Posterior vena cava (tissue), 2 donors: ENCODE measurements at places on chromosomes 7 and 10. TPM values are rescaled to one million over a fixed set of nuclear protein-coding genes. Genes with fewer than 3 reads are reported as not detected.
A peak's percentile ranks its signal among the peaks of the same experiment; 100 is the strongest.

- no peak for DNase-seq
Measured at GRCh38 chr10:15300697-15301096, 70.4 kb downstream of the FAM171A1 start.

DNA sequence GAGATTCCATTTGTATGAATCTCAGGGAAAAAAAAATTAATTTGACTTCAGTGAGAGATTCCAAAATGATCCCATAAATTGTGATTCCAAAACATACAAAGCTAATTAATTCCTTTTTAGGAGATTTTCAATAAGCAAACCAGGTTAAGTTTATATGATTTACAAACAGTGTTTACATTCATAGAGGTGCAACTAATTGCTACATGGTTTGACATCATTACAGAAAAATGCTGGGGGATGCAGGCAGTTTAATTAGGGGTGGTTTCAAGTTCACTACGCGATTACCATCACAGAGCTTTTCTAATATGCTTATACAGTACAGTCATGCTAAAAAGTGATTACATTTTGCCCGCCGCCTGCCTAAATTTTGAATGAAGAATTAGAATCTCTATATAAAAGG, 143.2 kb upstream of the MGMT start:
- no peak for DNase-seq

DNA sequence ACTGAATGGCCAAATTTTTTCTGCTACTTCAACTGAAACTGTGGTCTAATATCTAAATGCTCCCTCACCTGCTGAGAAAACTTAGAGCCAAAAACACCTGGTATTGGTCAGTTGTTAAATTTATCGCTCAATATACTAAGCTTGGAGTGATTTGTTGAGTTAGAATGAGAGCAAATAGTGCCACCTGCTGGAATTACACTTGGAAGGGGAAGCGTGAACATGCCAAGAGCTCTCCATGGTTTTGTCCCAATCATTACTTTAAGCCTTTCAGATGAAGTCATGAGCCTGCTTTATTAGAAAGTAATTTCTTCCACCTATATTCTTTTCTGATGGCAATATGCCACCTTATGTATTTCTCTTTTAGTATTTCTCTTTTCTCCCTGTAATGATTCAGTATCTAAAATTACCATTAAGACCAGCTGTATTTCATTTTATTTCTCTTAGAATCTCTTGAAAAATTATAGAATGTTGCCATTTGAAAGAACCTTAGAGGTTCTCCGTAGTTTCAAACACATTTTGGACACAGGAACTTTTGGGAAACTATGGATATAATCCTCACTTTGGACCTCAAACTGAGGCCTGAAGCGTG, 447.8 kb upstream of the C7orf33 start:
- no peak for DNase-seq

GRCh38 chr7:134710511-134710853, 63.8 kb downstream of the BPGM start:
- no peak for DNase-seq

GRCh38 chr10:128062331-128062880, 63.8 kb downstream of the MKI67 start:
- no peak for DNase-seq

DNA sequence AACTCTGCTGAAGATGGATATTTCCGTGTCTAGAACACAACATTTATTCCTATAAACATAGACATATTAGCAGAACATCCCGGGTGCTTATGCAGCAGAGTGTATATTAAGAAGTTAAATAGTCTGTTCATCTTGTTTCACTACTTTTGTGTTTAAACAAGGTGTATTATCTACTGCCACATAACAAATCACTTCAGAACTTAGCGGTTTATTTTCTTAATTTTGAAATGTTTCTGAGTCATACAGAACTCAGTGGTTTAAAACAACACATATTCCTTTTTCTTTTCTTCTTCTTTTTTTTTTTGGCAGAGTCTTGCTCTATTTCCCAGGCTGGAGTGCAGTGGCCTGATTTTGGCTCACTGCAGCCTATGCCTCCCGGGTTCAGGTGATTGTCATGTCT, 25.8 kb downstream of the DENND10 start:
- DNase-seq: no peak

GRCh38 chr10:132200344-132201110, 13.8 kb downstream of the DPYSL4 start:
- no peak for DNase-seq

DNA sequence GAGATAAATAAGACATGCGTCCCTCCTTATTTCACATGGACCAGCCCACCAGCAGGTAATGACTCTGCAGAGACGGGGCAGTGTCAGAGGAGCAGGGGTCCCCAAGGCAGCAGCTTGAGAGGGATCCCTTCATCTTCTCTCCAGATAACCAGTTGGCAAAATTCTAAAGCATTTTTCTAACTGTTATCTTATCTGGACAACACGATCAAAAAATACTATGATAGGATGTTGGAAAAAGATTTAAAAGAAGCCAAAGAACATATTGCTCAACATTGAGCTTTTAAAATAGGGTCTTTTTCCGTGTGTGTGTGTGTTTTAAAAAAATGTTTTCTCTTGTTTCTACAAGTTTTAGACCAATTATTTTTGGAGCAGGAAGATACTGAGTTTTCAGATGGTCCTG, 641.2 kb downstream of the SDK1 start:
- no peak for DNase-seq

DNA sequence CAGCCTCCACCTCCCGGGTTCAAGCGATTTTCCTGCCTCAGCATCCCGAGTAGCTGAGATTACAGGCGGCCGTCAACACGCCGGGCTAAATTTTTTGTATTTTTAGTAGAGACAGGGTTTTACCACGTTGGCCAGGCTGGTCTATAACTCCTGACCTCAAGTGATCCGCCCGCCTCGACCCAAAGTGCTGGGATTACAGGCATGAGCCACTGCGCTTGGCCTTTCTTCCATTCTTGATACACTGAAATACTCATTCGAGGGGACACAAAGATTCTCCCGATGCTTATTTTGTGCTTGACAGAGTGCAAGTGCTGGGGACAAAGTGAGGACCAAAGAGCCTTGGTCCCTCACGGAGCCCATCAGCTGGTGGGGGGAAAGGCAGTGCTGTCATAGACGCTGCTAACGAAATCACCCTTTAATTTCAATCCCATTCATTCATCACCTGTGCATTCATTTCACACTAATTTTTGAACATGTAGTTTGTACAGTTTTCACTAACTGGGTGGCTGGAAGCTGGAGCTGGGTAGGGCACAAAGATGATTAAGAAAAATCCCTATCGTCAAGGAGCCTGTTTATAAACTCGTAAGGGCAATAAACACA, 621 bp upstream of the FAM133B start:
- no peak for DNase-seq

DNA sequence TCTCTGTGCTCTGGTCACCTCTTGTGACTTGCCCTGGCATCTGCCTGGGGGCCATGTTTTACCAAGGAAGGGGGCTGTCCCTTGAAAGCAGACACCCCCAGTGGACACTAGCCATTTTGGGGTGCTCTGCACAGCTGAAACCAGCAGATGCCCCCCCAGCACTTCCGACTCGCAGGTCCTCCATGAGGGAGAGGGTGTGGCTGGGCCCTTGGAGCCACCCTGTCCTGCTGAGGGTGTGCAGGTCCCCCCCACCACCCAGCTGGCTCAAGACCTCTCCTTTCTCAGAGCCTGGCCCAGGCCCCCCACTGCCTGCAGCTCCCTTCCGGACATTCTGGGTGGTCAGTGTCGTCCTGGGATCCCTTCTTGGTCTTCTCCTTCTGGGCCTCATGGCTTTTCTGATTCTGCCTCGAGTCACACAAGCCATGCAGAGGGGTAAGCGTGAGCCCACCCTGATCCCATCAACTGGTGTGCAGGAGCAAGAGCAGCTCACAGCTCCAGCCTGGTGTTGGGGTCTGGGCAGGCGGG, 12.3 kb downstream of the SCART1 start:
- peak; percentile 51 for DNase-seq

- DNase-seq: no peak
Measured at GRCh38 chr7:107185716-107186115, 16.9 kb downstream of the HBP1 start.

- DNase-seq: no peak
Measured at GRCh38 chr7:32216759-32217158, 146.6 kb upstream of the PDE1C start.

GRCh38 chr7:77458786-77459185, 42.6 kb upstream of the GSAP start:
- DNase-seq: no peak

DNA sequence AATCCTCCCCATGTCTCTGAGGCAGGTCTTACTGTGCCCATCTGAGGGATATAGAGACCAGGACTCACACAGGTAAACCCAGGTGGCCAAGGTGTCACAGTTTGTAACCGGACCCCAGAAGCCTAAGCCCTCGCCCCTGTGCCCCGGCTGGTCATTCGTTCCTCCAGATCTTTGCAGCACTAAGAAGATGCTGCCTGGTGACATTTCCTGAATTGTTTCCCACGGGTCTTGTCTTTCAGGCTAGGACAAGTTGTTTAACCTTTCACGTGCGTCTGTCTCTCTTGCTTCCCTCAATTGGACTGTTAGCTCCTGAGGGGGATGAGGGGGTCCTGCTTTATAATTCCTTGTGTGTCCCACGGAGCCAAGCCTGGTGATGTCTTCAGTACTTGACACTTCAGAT, 158.0 kb downstream of the KCNMA1 start:
- DNase-seq: no peak

GRCh38 chr7:135335628-135336139, 102.0 kb downstream of the STRA8 start:
- DNase-seq: no peak

DNA sequence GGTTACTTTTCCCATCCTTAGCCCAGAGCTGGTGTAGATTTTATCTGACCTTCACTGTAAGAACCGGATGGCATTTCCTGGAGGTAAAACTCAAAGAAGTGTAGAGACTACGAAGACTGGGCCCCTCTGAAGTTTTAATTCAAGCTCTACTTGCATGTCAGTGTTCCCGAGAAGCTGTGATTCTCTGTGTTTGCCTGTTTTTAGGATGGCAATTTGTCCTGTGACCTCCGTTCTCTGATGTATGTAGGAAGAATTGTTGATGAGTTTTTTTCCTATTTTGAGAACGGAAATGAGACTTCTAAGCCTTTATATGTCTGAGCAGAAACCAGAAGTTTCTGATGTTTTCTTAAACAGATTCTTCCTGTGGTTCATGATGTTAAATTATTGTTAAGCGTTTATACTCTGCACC, 94.1 kb downstream of the CDCA7L start:
- DNase-seq: no peak

- DNase-seq: peak; percentile 79
Measured at GRCh38 chr10:58477122-58477521, 35.5 kb upstream of the BICC1 start.

- DNase-seq: no peak
Measured at GRCh38 chr10:119827430-119827829, 45.2 kb downstream of the MCMBP start.

GRCh38 chr7:44631458-44632115, 25.2 kb downstream of the OGDH start:
- DNase-seq: no peak

DNA sequence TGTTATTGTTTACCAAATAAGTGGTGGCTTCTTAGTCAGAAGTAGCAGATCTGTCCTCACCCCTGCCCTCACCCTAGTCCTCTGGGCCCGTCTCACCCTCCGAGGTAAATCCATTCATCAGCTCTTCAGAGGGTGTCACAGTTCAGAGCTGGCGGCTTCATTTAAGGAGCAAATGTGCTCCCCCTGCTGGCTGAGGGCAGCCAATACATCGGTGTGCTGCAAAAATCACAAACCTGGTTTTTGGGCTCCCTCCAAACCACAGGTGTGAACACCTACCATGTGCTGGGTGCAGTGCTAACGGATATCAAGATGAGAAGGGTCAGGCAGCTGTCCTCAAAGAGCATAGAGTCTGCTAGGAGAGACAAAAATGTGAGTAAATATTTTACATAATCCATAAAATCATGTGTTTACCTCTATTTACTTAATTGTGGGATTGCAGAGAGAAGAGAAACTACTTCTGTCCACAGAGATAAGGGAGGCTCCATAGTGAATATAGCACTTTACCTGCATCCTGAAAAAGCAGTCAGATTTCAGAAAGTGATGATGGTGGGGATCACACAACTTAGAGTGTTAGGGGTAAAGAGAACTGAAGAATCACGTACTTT, 15.5 kb upstream of the CRTAC1 start:
- DNase-seq: no peak

DNA sequence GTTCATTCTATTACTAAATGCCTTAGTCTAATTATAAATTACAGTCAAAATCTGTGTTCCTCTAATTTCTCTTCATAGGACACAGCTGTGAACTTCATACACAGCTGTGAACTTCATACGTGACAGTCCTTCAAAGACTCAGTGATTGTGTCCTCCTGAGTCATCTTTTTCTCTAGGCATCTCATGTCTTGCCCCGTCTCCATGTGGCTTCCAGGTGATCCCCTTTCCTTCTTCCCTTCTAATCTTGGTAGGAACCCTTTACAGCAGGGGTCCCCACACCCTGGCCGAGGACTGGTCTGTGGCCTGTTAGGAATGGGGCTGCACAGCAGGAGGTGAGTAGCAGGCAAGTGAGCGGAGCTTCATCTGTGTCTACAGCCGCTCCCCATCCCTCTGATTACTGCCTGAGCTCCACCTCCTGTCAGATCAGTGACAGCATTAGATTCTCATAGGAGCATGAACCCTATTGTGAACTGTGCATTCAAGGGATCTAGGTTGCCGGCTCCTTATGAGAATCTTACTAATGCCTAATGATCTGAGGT, 14.0 kb upstream of the EIF5AL1 start:
- DNase-seq: no peak

DNA sequence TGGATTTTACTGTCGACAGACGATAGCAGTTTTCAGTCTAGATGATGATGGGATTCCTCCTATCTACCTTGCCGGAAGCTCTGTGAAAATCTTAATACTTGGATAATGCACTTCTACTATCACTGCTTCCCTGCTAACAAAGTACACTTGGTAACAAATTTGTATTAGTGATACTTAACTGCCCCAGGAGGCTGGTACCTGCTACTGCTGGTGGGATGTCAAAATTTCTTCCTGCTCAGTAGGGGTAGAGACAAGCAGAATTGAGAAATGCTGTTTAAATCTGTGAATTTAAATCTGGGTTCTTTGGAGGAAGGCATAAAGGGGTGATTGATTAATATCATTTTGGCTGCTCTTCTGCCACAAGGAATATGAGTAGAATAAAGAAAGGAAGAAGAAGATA, 99.8 kb upstream of the STRIP2 start:
- DNase-seq: no peak

GRCh38 chr7:133484086-133484485, 231.2 kb downstream of the EXOC4 start:
- no peak for DNase-seq

GRCh38 chr10:125928928-125929585, 32.7 kb downstream of the FANK1 start:
- no peak for DNase-seq

Gene SDK1
- 14.4 TPM for total RNA-seq

Gene FHIP2A
- total RNA-seq: 34.1 TPM

Gene C7orf33
- not detected for total RNA-seq

Gene SLC13A4
- total RNA-seq: 0.62 TPM

Gene PYROXD2
- 7.0 TPM for total RNA-seq

Gene DAGLB
- total RNA-seq: 10.7 TPM

Gene GPR141
- total RNA-seq: 1.3 TPM

Gene CCL26
- total RNA-seq: 0.97 TPM

Gene ADGRA1
- total RNA-seq: 0.10 TPM

Gene LRRC18
- not detected for total RNA-seq

Gene RAPGEF5
- total RNA-seq: 61.5 TPM

Gene GIGYF1
- total RNA-seq: 25.8 TPM
